ENCODE measurements at places on chromosomes 7 and 10.

DNA sequence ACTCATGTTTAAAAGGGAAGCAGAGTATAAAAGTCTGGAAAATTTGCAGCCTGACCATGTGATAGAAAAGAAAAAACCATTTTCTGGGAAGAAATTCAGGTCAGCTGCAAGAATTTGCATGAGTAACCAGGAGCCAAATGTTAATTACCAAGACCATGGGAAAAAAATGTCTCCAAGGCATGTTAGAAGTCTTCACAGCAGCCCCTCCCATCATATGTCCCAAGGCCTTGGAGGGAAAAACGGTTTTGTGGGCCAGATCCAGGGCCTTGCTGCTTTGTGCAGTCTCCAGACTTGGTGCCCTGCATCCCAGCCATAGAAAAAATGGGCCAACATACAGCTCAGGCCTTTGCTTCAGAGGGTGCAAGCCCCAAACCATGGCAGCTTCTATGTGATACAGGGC lies 1019.6 kb upstream of the SORCS1 start:
- no peak for DNase-seq

DNA sequence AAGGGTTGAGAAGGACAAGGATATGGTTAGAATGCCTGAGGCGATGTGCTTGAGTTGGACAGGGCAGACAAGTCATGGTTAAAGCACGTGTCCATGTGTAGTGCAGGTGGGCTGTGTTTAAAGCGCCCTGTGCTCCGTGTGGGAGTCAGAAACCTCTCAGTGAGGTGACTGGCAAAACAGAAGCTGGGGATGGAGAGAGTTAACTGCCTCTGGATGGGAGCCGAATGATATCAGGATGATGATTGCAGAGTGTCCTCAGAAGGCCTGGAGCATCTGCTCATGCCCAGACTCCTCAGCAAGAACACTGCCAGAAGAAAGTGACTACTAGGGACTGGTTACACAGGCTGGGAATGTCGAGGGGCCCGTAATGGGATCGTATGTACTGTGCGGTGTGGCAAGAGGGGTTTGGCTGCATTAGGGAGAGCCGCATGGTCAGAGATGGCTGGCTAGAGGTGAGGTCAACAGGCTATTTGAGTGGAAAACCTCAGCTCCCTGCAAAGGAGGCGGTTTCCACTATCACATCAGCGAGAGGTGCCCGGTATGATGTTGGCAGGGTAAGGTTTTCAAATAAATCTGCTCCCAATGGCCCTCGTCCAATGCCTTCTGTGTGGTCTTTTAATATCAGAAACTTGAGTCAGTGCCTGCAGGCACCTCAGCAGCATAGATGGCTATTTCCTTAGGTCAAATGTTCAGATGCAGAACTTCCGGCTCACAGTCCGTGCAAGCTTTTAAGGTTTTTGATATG lies 26.1 kb upstream of the MRC1 start:
- no peak for DNase-seq

DNA sequence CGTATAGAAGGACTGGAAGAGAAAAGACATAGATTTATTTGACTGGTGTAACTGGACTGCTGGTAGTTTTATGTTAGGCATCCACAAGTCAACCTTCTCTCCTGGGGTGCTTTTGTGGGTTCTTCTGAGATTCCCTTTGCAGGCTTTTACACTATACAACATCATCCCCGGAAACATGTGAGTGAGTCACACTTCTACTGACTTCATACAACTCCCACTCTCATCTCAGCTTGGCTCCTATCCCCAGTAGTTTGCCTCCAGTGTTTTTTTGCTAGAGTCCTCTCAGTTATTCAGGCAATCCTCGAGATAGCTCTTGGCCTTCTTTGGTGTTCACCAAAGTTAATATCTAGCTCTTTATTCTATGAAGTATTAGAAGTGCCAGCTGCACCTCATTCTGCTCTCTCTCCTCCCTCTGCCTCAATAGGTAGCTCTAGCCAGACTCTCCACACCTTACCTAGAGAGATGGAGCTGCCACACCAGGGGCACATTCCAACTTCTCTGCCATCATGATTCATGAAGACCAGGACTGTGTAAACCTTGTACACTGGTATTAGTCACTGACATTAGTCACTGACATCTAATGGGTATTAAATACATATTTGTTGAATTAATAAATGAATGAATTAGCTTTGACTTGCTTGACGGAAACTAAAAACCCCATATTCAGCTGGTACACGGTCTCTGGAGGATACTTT lies 281.9 kb downstream of the PPP1R3A start:
- no peak for DNase-seq

DNA sequence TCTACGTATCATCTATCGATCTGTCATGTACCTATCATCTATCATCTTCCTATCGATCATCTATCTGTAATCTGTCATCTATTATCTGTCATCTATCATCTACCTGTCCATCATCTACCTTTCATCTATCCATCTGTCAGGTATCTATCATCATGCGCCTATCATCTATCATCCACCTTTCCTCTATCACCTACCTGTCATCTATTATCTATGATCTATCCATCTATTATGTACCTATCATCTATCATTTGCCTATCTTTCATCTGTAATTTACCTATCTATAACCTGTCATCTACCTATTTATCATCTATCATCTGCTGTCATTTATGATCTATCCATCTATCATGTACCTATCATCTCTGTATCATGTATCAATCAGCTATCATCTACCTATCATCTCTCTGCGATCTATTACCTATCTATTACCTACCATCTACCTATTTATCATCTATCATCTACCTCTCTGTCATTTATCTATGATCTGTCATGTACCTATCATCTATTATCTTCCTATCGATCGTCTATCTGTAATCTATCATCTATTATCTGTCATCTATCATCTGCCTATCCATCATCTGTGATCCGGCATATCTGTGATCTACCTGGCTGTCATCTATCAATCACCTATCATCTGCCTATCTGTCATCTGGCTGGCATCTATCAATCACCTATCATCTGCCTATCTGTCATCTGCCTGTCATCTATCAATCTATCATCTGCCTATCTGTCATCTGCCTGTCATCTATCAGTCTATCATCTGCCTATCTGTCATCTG lies 1.6 kb upstream of the VIPR2 start:
- DNase-seq, result no peak

- no peak for DNase-seq
These were observed 14.1 kb upstream of the MYPN start for GRCh38 chr10:68095153-68095552.

GRCh38 chr7:105787793-105788192 lies 88.6 kb downstream of the ATXN7L1 start:
- DNase-seq, result no peak

GRCh38 chr7:1087952-1088920 lies at the start of gene GPER1:
Gene GPER1, plus strand, starts transcription at chr7:1088113. Its CDS starts 3,616 bp downstream, at chr7:1091729.
- DNase-seq, result no peak

DNA sequence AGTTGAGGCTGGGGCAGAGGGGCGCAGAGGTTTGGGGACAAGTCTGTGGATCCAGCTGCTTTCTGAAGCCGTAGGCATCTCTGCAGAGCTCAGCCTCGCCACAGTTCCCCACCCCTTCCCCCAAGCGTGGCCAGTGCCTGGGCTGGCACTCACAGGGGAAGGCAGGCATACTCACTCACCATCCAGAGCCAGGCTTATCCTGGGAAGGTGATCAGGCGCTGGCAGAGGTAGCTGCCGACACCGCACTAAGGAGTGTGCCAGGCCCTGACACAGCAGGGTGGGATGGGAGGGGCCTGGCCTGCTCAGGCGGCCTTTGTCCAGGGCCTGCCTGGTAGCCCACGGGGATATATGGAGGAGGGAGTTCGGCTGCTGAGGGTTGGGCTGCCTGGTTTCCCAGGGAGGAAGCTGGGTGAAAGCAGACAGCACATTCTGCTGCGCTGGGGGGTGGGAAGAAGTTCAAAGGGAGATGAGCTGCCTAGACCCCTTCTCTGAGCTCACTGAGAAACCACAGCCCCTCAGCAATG lies 15.9 kb downstream of the VSIR start:
- no peak for DNase-seq

DNA sequence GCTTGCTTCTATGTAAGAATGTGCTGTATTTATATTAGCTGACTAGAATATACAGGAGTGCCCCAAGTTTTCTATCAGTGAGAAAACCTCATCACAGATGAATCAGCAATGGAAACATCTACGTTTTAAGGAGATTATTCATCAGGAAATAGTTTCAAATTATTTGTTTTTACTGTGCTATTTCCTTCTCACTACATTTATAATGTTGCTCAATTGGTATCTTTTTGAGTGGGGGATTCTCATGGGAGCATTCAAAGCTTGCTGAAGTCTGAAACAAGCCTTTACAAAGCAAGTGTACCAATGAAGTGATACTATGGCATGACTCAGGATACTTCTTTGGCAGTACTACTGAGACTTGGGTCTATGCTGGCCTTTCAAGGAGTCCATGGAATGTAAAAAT lies 191.1 kb upstream of the SLC26A5 start:
- no peak for DNase-seq

Data from activated naive CD4-positive, alpha-beta T cell treated with Interleukin-2 at 50 U/mL for 16 hours (primary cell).